ENCODE measurements at places on chromosomes 7 and 10.

- no peak for DNase-seq
Measured at GRCh38 chr7:28572321-28573058, 160.2 kb downstream of the CREB5 start.

DNA sequence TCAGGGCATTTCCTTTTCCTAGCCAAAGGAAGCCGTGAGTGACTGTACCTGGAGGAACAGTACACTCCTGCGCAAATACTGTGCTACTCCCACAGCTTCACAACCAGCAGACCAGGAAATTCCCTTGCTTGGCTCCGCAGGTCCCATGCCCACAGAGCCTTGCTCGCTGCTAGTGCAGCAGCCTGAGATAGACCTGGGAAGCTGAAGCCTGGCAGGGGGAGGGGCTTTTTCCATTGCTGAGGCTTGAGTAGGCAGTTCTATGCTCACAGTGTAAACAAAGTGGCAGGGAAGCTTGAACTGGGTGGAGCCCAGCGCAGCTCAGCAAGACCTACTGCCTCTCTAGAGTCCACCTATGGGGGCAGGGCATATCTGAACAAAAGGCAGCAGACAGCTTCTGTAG lies 291.2 kb downstream of the HGF start:
- DNase-seq, result no peak

- no peak for DNase-seq
Measured at GRCh38 chr10:131013281-131013912, 298.1 kb downstream of the TCERG1L start.

GRCh38 chr10:18102404-18102803 lies 37.8 kb upstream of the CACNB2 start:
- no peak for DNase-seq

- DNase-seq, result no peak
Measured at GRCh38 chr10:131790021-131790420, 110.8 kb upstream of the PPP2R2D start.

GRCh38 chr7:142566271-142566670 lies 183.0 kb upstream of the PRSS1 start:
- DNase-seq, result no peak

DNA sequence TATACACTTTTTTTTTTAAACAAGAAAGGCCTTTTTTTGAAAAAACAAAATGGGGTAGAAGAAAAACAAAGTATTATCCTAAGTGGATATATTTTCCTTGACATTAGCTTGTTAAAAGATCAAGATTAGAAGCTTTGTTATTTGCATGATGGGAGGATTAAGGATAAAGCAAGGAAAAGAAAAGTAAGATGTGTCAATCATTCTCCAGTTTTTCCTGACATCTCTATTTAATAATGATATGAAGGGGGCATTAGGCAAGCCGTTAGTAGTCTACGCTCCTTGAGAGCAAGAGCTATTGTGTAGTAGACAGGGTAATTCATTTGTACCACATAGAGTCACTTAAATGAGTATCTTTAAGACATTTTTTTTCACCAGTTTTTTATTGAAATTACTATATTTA lies 137.6 kb downstream of the RNF133 start:
- no peak for DNase-seq
